ENCODE measurements at places on chromosomes 13 and 19.
A peak's percentile ranks its signal among the peaks of the same experiment; 100 is the strongest.

DNA sequence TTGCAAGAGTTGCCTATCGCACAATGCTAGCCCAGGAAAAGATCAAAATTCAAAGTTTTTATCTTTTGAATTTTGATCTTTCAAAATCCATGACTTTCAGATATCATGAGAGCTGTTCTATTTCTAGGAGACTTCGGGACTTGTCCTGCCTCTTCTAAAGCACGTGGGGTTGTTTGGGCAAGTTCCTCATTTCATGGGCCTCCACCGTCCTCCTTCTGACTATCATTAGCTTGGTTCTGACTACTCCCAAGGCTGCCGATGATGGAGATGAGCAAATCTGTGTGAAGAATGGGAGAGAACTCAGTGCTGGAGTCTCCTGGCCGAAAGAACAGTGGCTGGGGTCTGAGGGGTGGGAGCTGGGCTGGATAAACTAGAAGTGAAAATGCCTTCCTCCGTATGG, 86.5 kb downstream of the COL4A1 start:
- no peak for DNase-seq

GRCh38 chr13:105147461-105147860, 1388.0 kb downstream of the EFNB2 start:
- no peak for DNase-seq

DNA sequence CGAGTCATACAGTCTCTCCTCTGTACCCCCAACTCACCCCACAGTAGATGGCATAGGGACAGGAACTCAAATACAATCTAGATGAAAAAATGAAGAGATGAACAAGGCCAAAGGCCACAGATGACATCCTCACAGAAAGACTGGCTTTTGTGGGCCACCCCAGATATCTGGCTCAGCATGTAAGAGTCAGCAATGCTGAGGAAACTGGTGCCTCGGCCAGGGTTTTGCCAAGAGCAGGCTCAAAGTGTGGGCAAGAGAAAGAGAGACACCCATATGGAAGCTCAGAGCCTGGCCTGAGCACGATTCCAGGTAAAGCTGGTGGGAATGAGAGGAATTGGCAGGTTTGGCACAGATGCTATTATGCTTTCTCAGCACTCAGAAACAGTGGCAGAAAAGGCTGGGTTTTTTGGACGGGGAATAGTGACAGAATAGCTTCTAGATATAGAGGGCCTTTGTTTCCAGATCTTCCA, 460.6 kb downstream of the FOXO1 start:
- no peak for DNase-seq

DNA sequence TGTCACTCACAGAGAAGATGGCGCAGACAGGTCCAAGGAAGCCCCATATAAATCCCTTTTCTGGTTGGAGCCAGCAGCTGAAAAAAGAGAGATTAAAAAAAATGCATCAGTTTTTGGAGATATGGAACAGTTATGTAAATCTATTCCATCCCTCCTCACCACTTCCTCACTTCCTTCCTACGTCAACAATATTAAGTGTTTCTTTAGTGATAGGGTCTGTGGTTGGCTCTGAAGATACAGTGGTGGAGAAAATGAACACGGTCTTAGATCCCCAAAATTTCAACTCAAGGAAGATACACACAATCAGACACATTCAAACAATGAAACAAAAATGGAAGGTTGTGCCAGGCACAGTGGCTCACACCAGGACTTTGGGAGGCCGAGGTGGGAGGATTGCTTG, 31.5 kb downstream of the ADGRE2 start:
- no peak for DNase-seq

GRCh38 chr19:11806354-11807098, 7.5 kb upstream of the ZNF440 start:
- DNase-seq, result no peak

- no peak for DNase-seq
Measured at GRCh38 chr19:30625947-30626625, 253.9 kb downstream of the ZNF536 start.

- no peak for DNase-seq
Measured at GRCh38 chr19:13726323-13726722, 38.0 kb upstream of the MRI1 start.

DNA sequence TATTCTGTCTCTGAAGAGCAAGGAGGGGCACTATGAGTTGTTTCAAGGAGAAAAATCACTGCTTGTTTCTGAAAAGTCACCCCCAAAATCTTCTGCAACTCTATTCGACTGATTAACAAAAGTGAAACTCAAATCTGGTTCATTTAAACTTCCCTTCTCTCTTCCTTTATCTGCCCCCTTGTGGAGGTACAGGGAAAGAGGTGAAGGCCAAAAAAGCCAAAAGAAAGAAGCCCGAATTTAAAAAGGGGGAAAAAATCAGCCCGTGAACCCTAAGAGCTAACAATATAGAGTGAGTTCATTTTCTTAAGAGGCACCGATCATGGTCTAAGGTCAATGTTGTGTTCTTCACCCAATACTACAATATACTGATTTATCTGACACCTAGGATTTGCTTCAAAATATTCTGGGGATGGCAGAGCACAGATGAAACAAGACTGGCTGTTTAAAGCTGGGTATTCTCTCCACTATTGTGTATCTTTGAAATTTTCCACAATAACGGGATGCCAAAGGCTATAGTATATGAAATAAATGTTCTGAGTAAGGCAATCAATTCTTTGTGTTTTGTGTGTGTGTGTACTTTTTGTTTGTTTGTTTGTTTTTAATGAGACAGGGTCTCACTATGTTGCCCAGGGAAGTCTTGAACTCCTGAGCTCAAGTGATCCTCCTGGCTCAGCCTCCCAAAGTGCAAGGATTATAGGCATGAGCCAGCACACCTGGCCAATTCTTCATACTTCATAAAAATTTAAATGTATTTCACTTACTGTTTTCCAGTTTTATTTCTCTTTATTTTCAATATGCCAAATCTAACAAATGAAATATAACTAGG, 55.0 kb upstream of the EEF1AKMT1 start:
- DNase-seq, result no peak

GRCh38 chr19:16160943-16161560, 12.3 kb downstream of the CIB3 start:
- no peak for DNase-seq

DNA sequence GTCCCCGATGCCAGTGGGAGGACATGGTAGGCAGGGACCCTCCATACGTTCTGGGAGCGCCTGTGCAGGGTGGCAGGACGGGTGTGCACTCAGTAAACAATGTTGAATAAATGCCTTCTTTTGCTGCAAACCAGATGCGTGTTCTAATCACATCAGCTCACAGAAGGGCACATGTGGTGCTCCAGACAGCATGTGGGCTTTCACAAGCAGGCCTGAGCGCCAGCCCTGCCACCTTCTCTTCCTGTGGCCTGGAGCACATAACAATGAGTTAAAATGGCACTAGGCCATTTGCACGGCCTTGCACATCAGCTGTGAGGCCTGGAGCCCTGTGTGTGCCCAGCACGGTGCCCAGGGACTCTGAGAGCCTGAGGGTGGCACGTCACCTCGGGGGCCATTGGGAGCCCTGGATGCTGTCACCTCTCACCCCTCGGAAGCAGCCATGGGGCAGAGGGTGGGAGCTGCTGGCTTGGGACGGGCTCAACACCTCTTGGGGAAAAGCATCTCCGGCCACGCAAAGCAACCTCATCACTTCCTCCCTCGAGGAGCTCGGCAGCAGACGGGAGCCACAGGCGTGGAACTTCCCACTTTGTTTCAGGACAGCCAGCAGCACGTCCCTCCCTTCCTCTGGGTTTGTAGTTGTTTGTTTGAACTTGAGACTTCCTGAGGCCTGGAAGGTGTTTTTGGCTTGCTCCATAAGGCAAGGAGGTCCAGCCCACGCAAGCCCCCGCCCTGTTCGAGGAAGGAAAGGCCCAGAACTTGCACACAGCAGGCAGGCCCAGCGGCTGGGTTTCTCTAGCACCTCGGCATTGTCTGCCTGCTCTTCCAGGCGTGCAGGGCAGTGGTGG, 9.8 kb downstream of the MCF2L start:
- DNase-seq, result no peak

GRCh38 chr13:40042991-40043390, 387.5 kb downstream of the COG6 start:
- DNase-seq, result no peak

DNA sequence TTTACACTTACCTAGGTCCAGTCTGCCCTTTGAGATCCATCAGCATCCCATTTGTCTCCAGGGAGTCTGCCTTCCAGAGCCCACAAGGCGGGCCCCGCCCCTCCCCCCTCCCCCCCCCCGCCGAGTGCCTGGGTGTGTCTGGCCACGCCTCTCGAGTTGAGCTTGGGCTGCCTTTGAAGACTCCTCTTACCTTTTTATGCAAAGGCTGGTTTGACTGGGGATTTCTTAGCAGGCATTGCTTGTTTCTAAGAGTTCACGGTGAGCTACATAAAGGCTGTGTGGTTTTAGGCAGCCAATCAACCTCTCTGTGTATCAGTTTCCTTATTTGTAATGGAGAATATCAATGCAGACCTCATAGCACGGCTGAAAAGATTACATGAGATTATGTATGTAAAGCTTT, 11.3 kb downstream of the GPR12 start:
- no peak for DNase-seq

- DNase-seq, result no peak
Measured at GRCh38 chr13:27830010-27830409, 37.7 kb downstream of the GSX1 start.

DNA sequence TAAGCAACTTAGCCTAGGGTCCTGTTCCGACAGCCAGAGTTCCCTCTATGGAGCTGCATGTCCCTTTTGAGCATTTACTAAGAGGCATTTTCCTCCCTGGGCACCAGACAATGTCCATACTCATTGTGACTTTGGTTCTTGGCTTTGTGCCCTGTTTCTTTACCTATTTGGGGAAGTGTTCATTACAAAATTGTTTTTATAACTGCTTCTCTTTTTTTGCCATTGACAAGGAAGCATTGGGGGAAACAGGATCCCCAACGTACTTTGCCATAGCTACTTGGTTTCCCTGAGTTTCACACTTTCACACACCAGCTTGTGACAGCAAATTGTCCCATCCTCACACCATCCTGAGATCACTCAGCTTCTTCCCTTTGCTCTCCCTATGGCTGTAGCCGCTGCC, 81.1 kb upstream of the SIAH3 start:
- no peak for DNase-seq

- no peak for DNase-seq
Measured at GRCh38 chr13:63351081-63351480, 1935.4 kb upstream of the PCDH20 start.

- no peak for DNase-seq
Measured at GRCh38 chr13:43783820-43784219, 3.0 kb downstream of the ENOX1 start.

- DNase-seq, result no peak
Measured at GRCh38 chr13:40484101-40484800, 182.2 kb downstream of the FOXO1 start.

DNA sequence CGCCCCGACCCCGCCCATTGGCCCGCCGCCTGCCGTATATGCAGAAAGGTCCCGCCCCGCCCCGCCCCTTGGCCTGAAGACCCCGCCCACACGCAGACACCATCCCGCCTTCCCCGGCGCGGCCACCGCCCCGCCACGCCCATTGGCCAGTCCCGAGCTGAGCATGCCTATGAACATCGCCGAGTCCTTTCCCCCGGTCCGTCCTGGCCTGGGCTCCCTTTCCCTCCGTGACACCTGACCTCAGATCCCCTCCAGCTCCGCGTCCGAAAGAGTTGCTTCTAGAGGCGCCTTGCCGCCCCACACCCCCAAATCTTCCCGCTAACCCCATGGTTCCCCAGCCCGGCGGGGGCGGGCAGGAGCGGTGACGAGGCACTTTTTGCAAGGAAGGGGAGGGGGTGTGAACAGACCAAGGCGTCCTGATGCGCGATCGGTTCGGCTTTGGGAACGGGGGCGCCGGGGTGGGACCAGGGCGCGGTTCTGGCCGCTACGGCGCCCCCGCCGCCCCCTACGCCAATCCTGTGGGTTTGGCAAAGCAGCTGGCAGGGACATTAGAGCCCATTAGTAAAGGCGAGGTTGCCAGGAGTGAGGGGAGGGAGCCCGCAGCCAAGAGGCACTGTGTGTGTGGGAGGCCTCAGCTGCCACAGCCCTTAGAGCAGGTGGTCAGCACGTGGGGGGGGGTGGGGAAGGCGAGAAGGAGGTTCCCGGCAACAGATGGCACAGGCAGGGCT, 406 bp upstream of the NUMBL start:
- peak; percentile 86 for DNase-seq

DNA sequence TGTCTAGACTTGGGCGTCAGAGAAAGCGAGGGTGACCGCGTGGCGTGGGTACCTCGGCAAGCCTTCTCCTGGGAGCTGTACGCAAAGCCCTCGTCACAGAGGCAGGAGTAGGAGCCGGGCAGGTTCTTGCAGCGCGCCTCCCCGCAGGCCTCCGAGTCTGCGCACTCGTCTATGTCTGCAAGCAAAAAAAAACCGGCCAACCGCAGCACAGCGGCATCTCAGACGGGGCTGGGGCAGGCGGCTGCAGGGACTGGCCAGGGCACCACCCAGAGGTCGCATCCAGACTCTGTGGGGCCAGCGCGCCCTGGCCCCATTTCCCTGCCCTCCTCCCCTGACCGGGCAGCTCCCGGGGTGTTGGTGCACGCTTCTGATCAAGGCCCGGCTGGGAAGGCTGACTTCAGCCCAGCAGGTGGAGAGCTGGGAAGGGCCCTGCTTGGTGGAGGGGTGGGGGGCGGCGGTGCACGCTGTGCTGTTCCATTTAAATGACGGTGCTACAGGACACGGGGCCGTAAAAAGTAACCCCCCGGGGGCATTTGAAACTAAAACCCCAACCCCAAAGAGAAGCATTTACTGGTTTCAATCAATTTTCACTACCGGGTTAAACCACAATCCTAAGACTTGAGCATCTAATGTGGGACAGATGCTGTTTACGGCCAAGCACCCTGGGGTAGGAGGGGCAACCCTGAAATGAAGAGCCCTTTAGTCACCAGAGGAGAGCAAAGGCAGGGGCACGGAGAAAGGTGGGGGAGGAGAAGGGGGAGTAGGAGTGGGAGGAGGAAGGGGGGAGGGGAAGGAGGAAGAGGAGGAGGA, 28.2 kb downstream of the GAS6 start:
- DNase-seq, result no peak

GRCh38 chr19:20359933-20360720, 193.1 kb downstream of the ZNF486 start:
- DNase-seq, result no peak

- no peak for DNase-seq
Measured at GRCh38 chr19:1309977-1310852, 24.5 kb downstream of the EFNA2 start.

- peak; percentile 63 for DNase-seq
Measured at GRCh38 chr19:49468746-49469447, 5.1 kb upstream of the FLT3LG start.

GRCh38 chr13:27665333-27665732, 43.6 kb downstream of the POLR1D start:
- no peak for DNase-seq

DNA sequence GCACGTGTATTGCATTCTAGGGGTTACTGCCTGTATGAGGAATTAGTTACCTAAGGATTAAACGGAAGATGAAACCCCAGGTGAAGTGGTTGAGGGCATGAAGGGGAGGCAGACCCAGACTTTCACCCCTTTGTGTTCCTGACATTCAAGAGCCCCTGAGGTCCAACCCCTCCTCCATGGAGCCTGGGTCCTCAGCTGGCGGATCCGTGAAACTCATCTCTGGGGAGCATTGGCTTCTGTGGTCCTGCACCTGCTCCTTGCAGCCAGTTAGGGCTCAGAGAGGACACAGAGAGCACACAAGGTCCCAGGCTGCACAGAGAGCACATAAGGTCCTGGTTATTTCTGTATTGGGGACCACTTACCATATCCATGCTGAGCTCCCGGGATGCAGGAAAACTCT, 7.0 kb upstream of the LILRA1 start:
- no peak for DNase-seq
